Ecto neural progenitor cell (in vitro differentiated cells): ENCODE measurements at places on chromosomes 3 and 15.

- no peak for DNase-seq
Measured at GRCh38 chr3:157199841-157200240, 39.9 kb upstream of the CCNL1 start.

DNA sequence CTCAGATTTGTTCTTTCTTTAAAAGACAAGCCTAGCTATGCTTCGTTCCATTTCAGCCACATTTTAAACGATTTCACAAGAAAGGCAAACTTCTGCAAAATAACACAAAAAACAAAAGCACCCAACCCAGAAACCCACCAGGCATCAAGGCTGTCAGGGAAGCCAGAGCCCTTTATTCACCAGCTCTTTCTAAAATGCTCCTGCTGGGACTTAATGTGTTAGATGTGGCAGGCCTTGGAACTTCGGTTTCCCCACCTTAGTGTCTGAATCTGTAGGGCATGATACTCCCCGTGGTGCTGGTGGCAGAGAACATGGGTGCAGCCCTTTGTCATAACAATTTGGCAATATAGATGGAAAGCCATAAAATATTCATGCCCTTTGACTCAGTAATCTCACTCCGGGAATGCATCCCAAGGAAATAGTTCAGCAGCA is 56.8 kb upstream of the LCTL start:
- no peak for DNase-seq

- DNase-seq, result no peak
Measured at GRCh38 chr15:78049691-78050440, 27.6 kb downstream of the TBC1D2B start.

- DNase-seq, result no peak
Measured at GRCh38 chr15:93801206-93801605, 430.2 kb upstream of the MCTP2 start.

DNA sequence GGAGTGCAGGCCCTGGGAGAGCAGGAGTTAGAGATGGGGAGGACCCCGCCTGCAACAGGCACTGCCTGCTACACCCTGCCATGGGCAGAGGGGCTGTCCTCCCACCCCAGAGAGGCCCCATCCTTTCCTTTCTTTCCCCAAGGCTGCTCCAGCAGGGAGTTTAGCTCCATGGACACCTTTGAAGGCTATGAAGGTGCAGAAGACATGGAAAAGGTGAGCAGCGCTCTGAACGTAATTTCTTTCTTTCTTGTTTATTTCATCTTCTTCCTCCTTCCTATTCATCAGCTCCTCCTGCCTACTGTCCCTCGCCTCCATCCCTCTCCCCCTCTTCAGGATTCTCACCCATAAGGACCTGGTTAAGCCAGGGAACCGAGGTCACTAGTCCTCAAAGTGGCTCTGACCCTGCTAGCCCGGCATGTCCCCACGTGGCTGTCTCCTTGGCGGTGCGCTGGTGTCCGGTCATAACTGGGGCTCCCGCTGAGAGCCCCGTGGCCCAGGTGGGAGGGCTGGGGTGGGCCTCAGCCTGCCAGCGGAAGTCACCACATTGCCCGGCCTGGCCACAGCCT is 16.0 kb upstream of the ADIPOQ start:
- no peak for DNase-seq

GRCh38 chr3:128068156-128068620 is 16.0 kb downstream of the SEC61A1 start:
- DNase-seq, result peak; percentile 50

DNA sequence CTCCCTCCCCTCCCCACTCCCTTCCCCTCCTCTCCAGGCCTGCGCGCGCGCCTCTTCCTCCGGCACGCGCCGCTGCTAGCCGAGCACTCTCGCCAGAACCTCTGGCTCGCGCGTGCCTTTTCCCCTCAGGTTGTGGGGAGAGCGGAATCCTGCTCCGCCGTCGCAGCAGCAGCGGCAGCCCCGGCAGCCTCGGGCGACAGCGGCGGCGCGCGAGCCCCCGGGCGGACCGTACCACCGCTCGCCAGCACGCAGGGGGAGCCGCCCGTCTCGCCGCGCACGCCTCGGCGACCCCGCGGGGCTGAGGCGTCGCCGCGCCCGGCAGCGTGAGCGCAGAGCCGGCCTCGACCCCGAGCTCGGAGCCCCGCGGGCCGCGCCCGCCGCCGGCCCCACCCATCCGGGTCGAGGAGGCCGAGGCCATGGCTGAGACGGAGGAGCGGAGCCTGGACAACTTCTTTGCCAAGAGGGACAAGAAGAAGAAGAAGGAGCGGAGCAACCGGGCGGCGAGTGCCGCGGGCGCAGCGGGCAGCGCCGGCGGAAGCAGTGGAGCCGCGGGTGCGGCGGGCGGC is at the start of gene CDV3:
Gene CDV3, plus strand, starts transcription at position 58 of the 566 bp plus-strand sequence. Its CDS starts 359 bp downstream, at position 417.
- DNase-seq, result no peak

GRCh38 chr3:138944929-138945708 is 1.8 kb downstream of the FOXL2 start:
- DNase-seq, result peak; percentile 74

DNA sequence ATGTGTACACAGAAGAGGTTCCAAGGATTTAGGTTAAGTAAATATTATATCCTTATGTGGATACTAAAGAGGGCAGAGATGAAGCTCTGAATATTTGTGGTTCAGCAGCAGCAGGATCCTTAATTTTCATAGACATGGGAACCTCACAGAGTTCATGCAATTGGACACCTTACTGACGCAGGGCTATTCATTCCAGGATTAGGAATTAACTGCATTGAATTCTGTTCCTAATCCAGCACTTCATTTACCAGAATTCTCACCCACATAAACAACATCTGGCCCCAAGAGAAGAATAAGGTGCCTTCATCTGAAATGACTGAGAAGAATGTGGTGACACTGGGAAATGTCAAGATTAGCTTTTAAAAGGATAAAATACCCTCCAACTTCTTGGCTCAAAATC is 62.4 kb downstream of the ADAMTS9 start:
- DNase-seq, result no peak

DNA sequence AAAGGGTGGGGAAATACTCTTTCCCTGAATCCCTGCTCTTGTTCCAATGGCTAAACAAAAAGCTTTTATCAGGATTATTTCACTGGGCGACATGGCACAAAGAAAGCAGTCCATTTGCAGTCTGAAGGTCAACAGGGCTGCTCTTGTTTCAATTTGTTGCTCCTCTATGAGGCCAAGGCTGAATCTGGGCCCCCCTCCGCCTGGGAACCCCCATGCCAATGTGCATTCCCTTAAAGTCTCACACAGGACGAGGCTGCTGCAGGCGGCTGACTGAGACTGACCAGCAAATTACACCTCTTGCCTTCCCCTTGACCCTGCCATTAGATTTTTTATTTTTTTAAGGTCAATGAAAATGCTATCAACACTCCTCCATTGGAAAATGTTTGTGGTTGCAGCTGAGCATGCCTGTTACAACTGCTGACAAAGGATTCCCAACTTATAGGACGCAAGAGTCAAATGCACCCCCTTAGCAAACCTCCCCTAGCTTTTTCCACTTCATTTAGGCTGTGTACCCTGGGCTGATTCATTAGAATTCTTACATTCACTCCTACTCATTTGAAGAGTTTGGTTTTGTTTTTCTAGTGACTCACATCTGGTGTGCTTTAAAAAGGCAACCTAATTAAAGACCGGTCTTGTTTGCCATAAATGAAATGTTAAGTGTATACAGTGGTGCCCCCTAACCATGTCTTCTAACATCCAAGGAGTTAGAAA is 60.8 kb upstream of the ARHGEF3 start:
- DNase-seq, result no peak

- DNase-seq, result no peak
Measured at GRCh38 chr15:99267957-99268356, 16.7 kb downstream of the LRRC28 start.

DNA sequence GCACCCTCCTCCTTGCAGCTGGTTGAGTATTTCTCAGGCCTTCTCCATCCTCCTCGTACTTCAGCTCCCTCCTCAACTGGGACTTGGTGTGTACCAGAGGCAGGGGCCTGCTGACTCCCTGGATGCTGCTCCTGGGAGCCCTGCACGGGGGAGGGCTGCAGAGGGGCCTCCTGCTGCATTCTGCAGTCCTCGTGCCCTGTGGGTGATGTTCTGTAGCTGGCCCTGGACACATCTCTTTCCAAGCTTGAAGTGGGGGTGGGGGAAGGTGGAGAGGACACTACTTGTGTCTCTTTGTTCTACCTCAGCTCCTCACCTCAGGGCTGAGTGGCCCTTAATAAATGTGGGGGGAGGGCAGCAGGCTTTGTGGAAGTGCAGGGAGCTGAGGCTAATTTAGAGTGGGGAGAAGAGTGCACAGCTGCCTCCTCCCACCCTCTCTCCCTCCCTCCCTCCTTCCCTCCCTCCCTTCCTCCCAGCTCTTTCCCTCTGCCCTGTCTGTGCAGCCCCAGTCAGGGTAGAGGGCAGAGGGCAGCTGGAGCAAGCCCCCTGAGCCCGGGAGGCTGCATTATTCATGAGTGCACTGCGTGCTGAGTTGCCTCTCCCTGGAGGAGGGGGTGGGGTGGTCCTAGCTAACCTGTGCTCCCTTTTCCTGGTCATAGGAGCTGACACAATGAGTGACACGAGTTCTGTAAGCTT is 3.7 kb upstream of the GRM2 start:
- DNase-seq, result peak; percentile 66

GRCh38 chr3:83625261-83625660 is 1333.5 kb upstream of the CADM2 start:
- DNase-seq, result no peak

DNA sequence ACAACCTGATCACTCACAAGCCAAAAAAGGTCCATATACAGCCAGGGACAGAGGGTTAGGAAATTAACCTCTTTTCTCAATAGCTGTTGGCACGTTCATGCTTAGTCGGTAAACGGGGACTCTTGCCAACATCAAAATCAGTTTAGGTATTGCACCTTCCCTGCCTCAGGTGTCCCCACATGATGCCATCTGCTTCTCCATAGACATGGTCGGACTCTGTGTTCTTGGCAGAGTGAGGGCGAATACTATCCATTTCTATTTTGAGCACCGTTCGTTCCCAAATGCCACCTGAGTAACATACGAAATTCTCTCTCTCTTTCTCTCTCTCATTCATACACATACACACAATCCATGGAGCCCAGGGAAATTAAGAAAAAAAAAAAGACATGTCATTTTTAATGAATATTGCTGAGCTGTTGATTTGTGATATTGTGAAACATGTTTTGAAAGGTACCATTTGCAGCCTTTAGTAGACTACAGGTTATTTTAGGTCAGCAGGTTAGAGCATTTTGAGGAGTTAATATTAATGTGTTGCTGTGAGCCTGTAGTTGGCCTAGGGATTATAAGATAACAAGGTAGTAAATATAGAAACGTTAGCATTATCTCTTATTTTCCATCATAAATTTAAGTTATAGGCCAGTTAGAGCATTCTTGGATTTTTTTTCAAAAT is 78.5 kb downstream of the GHSR start:
- no peak for DNase-seq

GRCh38 chr3:134336587-134336986 is 37.7 kb downstream of the AMOTL2 start:
- no peak for DNase-seq

DNA sequence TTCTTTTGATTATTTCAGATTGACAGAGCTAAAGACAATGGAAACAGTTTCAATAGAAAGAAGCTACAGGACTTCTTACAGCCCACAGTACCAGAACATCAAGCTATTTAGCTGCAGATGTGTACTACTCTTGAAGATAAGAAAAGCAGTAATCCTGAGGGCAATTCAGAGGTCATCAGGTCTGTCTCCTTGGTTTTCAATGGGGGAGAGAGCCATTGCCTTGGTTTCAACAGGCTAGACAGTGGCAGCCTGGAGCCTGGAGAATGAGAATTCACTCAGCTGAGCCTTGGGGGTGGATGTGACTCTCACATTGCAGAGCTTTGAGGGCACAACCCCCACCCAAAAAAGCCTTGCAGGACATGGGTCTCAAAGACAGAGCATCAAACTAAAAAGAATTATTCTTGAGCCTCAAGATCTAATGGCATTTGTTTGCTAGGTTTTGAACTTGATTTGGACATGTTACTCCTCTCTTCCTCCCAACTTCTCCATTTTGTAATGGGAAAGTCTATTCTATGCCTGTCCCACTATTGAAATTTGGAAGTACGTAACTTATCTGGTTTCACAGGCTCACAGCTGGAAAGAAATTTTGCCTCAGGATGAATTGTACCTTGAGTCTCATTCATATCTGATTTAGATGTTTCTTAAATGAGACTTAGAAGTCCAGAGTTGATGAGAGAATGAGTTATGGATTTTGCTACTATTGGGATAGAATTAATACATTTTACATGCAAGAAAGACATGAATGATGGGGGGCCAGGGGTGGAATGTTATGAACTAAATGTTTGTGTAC is 36.9 kb downstream of the PLSCR1 start:
- DNase-seq, result no peak

GRCh38 chr15:48090666-48091065 is 30.1 kb upstream of the SLC24A5 start:
- DNase-seq, result no peak

GRCh38 chr15:81930582-81931369 is 115.0 kb downstream of the MEX3B start:
- no peak for DNase-seq

DNA sequence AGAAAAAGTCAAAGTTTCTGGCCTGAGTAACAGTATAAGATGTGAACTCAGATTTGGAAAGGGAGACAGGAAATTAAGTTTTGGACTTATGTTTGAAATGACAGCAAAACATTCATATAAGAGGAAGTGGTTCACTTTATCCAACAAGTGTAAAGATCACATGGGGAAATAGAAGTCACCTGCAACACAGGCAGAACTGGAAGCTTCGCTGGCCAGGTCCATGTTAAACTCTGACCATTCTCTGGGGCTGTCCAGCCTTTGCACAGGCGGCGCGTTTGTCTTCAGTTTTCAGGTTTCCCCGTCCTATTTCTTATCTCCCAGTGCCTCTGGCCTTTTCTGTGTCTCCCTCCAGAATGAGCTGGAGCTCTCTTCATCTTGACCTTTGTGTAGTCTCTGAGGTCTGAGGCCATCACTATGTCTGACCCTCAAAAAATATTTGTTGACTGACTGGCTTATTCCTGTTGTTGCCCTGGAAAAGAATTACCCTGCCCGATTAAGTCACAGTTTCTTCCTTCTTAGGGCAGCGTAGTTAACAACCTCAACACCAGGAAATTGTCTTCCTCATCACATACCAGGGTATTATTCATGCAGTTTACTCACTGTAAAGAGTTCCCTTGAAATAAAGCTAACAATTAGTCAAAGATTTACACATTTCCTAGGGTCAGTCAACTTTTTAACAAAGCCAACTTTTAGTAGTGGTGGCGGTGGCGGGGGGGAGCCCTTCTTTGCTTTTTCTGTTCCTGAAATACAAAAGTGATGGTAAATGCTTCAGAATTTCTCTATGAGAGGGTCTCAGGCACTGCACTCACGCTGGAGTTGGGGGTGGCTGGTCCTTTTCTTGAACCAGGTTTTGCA is 959 bp upstream of the RASA2 start:
- peak; percentile 49 for DNase-seq

DNA sequence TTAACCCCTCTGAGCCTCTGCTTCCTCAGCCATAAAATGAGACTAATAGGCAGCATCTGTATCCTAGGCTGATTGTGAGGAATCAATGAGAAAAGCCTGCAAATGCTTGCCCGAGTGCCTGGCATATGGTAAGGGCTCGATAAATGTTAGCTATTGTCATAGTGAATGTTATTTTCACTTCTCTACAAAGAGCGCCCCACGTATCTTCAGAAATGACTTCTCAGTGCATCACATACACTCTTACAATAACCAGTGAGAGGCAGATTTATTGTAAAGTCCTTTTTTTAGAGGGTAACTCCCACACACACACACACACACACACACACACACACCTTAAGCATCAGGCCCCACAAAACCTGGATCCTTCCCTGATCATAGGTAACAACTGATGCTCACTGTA is 60.5 kb upstream of the SPATA12 start:
- DNase-seq, result no peak
